ENCODE measurements at places on chromosomes 3 and 15.

GRCh38 chr15:64111679-64112050, 15.9 kb downstream of the SNX1 start:
- no peaks in the 10 kb centered on the region for H3K4me1 ChIP-seq
- DNase-seq: no peak
- peaks cover 32% of the 10 kb centered on the region for H3K36me3 ChIP-seq

GRCh38 chr15:85890620-85890980, 95.9 kb upstream of the KLHL25 start:
- H3K4me1 ChIP-seq: peaks cover 21% of the 10 kb centered on the region
- no peak overlapping the region for H3K4me3 ChIP-seq
- no peaks in the 10 kb centered on the region for H3K27me3 ChIP-seq
- peak overlapping the region; percentile 30 for H3K27ac ChIP-seq

DNA sequence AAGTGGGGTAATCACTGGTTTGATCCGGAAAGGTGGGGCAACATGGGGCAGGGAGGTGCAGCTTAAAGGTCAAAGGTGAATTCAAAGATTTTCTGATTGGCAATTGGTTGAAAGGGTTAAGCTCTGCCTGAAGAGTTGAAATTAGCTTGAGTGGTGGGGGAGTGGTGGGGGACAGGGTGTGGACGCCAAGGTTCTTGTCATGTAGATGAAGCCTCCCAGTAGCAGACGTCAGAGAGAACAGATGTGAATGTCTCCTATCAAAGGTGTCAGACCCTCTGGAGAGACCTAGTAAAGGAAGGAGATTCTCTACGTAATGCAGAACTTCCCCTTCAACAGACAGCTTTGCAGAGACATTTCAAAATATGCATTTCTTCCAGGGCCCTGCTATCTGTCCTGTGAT, 62.8 kb downstream of the ABCC5 start:
- no peaks in the 10 kb centered on the region for H3K27me3 ChIP-seq
- DNase-seq: no peak
- no peaks in the 10 kb centered on the region for H3K4me1 ChIP-seq
- no peaks in the 10 kb centered on the region for H3K36me3 ChIP-seq
- H3K27ac ChIP-seq: no peak overlapping the region

DNA sequence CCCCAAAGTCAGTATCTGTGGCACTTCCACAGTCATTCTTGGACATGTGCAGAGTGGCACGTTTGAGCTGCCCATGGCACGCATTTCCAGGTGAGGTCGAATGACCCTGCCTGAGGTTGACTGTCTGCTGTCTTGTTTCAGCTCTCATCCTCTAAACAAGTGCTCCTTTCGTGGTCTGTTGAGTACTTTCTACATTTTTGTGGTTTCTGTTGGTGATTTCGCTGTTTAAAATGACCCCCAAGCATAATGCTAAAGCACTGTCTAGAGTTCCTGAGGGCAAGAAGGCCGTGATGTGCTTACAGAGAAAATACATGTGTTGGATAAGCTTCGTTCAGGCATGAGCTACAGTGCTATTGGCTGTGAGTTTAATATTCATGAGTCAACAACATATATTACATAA, 40.0 kb upstream of the SAMMSON start:
- peak; percentile 1 for DNase-seq
- no peaks in the 10 kb centered on the region for H3K27me3 ChIP-seq
- no peaks in the 10 kb centered on the region for H3K36me3 ChIP-seq
- H3K4me3 ChIP-seq: no peak overlapping the region

DNA sequence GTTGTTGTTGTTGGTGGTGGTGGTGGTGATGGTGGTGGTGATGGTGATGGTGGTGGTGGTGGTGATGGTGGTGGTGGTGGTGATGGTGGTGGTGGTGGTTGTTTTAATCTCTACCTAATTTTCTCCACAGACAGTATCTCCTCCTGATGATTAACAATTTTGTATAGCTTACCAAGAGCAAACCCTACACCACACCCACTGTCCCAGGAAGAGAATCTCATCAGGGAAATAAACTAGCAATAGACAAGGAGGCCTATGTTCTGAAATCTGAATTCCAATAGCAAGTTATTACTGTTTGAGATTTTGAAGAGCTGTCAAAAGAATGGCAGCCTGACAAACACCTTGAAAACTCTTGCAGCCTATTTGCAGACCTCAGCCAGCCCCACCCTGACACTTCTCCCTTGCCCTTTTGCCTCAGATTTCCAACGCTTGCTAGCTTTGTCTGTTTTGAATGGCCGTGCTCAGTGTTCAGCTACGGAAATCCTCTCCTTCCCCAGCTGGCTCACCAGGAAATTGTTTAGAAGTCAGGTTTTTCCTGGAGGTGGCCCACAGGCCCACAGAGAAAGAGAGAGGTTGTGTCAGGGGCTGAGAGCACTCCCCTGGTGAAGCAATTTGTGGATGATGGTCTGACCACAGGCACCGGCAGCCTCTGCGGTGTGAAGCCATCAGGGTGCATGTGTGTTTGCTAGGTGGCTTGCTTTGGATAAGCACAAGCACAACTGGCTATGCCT, 101.6 kb downstream of the MAGI1 start:
- H3K27me3 ChIP-seq: no peaks in the 10 kb centered on the region
- no peaks in the 10 kb centered on the region for H3K4me1 ChIP-seq

DNA sequence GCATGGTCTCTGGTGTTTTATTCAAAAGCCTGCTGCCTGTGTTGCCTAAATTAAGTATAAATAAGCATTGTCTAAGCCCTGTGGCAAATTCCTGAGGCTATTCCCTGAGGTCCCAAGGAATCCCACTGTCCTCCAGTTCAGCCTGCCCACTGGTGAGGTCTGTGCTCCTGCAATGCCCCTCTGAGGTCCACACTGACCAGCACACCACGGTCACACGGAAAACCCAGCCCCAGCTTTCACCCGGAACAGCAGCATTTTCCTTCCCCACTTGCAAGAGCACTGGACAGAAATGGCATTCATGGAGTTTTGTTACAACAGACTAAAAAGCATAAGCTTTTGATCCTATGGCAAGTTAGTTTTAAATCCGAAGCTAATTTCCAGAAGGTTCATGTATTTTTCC, 234.0 kb downstream of the KLF13 start:
- no peak for DNase-seq
- no peaks in the 10 kb centered on the region for H3K36me3 ChIP-seq
- H3K27me3 ChIP-seq: no peaks in the 10 kb centered on the region
- no peaks in the 10 kb centered on the region for H3K4me1 ChIP-seq

DNA sequence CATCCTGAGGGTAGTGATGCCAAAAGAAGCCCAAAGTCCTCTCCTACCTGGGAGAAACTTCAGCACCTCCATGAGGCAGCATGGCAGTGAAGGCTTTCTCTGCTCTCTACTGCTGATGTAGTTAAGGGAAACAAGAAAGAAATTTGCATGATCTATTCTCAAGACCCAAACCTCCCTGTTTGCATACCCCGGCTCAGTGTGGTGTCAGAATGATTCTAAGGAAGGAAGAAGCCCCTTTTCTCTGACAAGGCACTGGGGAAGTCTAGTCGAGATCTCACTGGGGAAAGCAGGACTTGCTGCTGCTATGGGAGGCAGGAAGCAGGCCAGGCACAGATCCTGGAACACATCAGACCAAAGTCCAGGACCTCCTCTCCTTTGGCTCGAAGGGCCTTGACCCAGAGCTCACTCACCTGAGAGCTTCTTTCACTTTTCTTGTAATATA, 89.4 kb upstream of the ICE2 start:
- no peaks in the 10 kb centered on the region for H3K36me3 ChIP-seq
- no peaks in the 10 kb centered on the region for H3K4me1 ChIP-seq
- H3K4me3 ChIP-seq: no peak overlapping the region
- H3K27me3 ChIP-seq: no peaks in the 10 kb centered on the region
- no peak overlapping the region for H3K27ac ChIP-seq
- no peak for DNase-seq

GRCh38 chr15:78859971-78860719, 12.5 kb upstream of the MORF4L1 start:
- H3K4me1 ChIP-seq: no peaks in the 10 kb centered on the region
- DNase-seq: peak; percentile 96
- H3K4me3 ChIP-seq: peak overlapping the region; percentile 64
- no peaks in the 10 kb centered on the region for H3K27me3 ChIP-seq

- no peaks in the 10 kb centered on the region for H3K36me3 ChIP-seq
- H3K4me1 ChIP-seq: 0 out of 2 replicates have a peak, but pooled peaks cover 3% of the 10 kb centered on the region
- H3K27ac ChIP-seq: no peak overlapping the region
These were observed 4.2 kb upstream of the LRIG1 start for GRCh38 chr3:66504850-66505641.

- peak; percentile 87 for DNase-seq
- H3K36me3 ChIP-seq: no peaks in the 10 kb centered on the region
- peaks cover 24% of the 10 kb centered on the region for H3K4me1 ChIP-seq
- H3K27me3 ChIP-seq: no peaks in the 10 kb centered on the region
These were observed 216.8 kb upstream of the RBMS3 start for GRCh38 chr3:29064085-29064484.

- DNase-seq: no peak
- no peak overlapping the region for H3K27ac ChIP-seq
- no peaks in the 10 kb centered on the region for H3K4me1 ChIP-seq
- no peaks in the 10 kb centered on the region for H3K36me3 ChIP-seq
- H3K4me3 ChIP-seq: no peak overlapping the region
These were observed 16.5 kb upstream of the ATP2B2 start for GRCh38 chr3:10521772-10522441.

DNA sequence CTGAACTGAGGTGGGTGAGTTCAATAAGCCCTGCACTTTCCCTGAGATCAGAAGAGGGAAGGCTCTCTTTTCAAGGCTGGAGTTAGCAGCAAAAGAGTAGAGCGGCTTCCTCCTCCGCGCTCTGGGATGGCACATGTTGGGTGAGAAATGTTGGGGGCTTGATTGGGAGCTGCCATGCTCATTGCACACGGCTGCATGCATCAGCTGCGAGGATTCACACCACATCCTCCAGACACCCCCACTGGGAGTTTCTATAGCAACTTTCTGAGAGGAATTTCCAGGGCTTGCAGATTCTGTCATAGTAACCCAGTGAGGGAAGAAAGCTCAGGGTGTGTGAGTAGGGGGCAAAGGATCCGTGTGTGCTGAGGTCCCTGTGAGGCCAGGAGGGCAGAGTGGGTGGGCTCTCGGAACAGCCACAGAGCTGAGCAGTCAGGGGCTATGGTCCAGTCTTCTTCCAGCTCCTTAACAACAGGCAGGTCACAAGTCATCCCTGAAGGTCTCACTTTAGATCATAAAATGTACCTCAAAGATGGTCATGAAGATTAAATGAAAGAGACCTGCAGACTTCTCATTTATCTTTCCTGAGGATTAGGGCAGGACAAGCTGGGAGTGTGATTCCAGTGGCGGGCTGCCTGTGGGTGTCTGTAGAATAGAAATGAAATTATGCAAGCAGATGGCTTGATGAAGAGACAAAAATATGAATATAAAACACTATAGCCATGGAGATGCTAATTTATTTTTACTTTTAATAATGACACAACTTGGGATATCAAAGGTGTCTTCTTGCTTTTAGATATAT, 75.7 kb upstream of the CHRNA7 start:
- H3K27me3 ChIP-seq: 0 out of 2 replicates have a peak, but pooled peaks cover 3% of the 10 kb centered on the region
- no peak overlapping the region for H3K4me3 ChIP-seq
- no peaks in the 10 kb centered on the region for H3K36me3 ChIP-seq
- H3K4me1 ChIP-seq: no peaks in the 10 kb centered on the region
- no peak overlapping the region for H3K27ac ChIP-seq

DNA sequence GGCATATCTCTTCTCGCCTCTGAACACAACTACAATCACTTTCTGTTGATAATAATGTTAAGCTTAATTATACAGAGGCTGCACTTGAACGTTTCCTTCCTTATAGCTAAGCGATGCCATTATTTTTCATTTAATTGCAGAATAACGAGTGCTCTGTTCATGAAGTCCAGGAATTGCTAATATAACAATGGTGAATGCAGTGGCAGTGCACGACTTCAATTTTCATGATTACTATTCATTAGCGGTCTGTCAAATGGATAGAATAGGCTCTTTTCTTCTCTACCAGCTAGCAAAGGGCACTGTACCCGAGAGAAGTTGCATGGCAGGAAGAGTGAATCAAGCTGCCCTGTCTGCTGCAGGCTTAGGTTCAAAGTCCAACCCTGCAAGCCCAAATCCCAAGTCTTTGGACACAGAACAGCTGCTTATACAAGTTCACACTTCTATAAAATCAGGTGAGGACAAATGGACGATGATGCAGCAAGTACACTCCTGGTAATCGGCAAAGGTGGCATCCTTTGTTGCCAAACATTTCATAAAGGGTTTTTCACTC, 75.6 kb downstream of the PDZRN3 start:
- peaks cover 6% of the 10 kb centered on the region for H3K4me1 ChIP-seq
- DNase-seq: no peak
- no peaks in the 10 kb centered on the region for H3K36me3 ChIP-seq
- H3K4me3 ChIP-seq: no peak overlapping the region
- H3K27me3 ChIP-seq: no peaks in the 10 kb centered on the region
- H3K27ac ChIP-seq: no peak overlapping the region

GRCh38 chr15:46304321-46304720, 669.5 kb downstream of the SQOR start:
- H3K4me3 ChIP-seq: no peak overlapping the region
- no peaks in the 10 kb centered on the region for H3K36me3 ChIP-seq
- H3K4me1 ChIP-seq: no peaks in the 10 kb centered on the region
- peak; percentile 65 for DNase-seq
- H3K27ac ChIP-seq: no peak overlapping the region

- H3K27ac ChIP-seq: 0 out of 2 replicates have a peak overlapping the region, but pooled peaks have one; percentile 11
- no peaks in the 10 kb centered on the region for H3K27me3 ChIP-seq
- H3K4me1 ChIP-seq: peaks cover 13% of the 10 kb centered on the region
These were observed 7.4 kb downstream of the ZNF589 start for GRCh38 chr3:48248095-48248850.

- no peak overlapping the region for H3K27ac ChIP-seq
- peaks cover 12% of the 10 kb centered on the region for H3K36me3 ChIP-seq
- no peak overlapping the region for H3K4me3 ChIP-seq
- H3K27me3 ChIP-seq: no peaks in the 10 kb centered on the region
These were observed 91.3 kb downstream of the LARS2 start for GRCh38 chr3:45479621-45480035.

DNA sequence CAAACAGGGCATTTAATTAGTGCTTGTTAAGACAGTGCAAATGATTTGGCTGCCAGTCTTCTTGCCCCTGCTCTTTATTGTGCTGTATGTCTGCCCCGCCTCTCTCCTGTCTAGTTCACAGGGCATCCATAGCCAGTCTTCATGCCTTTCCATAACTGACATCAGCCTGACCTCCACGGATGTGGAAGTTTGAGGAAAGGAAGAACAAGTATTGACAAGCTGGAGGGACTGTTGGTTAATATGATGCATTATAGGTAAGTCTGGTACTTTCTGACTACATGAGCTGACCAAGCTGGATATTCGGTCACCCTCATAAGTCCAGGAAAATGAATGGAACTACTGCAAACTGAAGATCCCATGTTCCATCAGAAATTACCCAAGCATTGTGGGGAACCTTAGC, 325.9 kb downstream of the TIGIT start:
- no peaks in the 10 kb centered on the region for H3K36me3 ChIP-seq
- no peaks in the 10 kb centered on the region for H3K27me3 ChIP-seq
- H3K4me1 ChIP-seq: peaks cover 4% of the 10 kb centered on the region
- no peak for DNase-seq
- no peak overlapping the region for H3K27ac ChIP-seq

DNA sequence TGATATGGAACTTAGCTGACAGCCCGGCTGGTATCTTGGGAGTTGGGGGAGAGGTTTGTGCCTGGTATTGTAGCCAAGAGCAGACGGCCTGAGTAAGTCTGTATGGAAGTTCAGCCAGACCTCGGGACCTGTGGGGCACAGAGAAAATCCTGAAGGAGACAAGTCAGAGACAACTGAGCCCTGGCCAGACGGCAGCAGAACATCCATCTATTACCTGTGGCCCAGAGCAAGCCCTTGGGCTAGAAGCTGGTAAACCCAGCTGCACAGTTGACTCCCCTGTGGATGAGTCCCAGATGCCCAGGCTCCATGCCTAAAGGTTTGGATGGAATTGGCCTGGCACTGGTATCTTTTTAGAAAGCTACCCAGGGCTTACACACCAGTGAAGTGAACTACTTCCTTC, 70.4 kb upstream of the DLG1 start:
- no peak overlapping the region for H3K27ac ChIP-seq
- H3K36me3 ChIP-seq: no peaks in the 10 kb centered on the region
- peaks cover 59% of the 10 kb centered on the region for H3K4me1 ChIP-seq
- H3K27me3 ChIP-seq: no peaks in the 10 kb centered on the region
- H3K4me3 ChIP-seq: no peak overlapping the region

All from SJCRH30 (cell line).